ENCODE measurements at places on chromosomes 2 and 18. TPM values are rescaled to one million over a fixed set of nuclear protein-coding genes. Genes with fewer than 3 reads are reported as not detected.

CD8B2 gene
- 0.61 TPM for total RNA-seq

HRH4 gene
- total RNA-seq: 0.53 TPM

ABCG5 gene
- total RNA-seq: not detected

CRYGC gene
- not detected for total RNA-seq

AKAIN1 gene
- not detected for total RNA-seq

RNU2-63P gene
- 39.8 TPM for total RNA-seq

ANKRD62 gene
- total RNA-seq: not detected

CCDC102B gene
- total RNA-seq: 1.0 TPM

All from natural killer cell treated with Interleukin-12 subunit alpha and Interleukin-12 subunit beta and Interleukin-15 and Interleukin-18, amount 100 ng/mL, for 72 hours (primary cell).